ENCODE measurements at places on chromosomes 13 and 19.

DNA sequence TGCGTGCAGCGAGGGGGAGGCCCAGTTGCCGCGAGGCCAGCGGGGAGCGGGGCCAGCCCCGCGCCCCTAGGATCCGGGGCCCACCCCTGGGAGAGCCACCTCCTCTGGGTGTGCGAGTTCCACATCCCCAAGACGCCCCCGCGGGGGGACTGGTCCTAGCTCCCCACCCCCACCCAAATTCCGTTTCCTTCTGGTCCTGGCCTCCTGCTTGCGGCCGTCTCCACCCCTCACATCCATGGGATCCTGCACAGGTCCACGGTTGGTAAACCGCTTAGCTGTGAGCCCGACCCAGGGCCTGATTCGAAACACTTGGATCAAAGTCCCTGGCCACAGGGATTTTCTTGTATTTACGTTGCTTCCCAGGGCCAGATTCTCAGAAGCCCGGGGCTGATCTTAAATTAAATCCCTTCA is 324 bp upstream of the FBXO17 start:
- DNase-seq = no peak

DNA sequence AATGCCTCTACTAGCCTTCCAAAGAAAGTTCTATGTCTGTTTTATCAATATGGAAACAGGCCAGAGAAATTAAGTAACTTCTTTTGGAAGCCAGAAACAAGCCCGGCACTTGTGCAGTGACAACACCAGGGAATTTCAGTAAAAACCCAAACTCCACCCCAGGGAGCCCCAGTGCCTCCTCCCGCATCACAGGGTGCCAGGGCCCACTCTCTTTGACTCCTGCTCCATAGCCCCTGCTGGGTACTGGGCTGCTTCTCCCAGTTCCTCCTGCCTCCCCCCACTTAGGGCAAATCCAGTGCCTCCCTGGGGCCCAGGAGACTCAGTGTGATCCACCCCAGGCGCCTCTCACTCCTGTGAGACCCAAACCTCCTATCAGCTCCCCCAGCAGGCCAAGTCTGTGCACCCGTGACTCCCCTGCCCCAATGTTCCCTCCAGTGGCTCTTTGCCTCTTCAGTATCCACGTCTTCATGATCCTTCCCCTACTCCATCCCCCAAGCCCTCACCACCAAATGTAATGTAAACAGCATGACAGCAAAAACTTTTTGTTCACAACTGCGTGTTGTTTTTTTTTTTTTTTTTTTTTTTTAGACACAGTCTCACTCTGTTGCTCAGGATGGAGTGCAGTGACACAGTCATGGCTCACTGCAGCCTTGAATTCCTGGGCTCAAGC is 2.3 kb upstream of the FFAR3 start:
- DNase-seq = no peak

- no peak for DNase-seq
Observed at GRCh38 chr19:31548941-31549340, 199.7 kb upstream of the TSHZ3 start.

DNA sequence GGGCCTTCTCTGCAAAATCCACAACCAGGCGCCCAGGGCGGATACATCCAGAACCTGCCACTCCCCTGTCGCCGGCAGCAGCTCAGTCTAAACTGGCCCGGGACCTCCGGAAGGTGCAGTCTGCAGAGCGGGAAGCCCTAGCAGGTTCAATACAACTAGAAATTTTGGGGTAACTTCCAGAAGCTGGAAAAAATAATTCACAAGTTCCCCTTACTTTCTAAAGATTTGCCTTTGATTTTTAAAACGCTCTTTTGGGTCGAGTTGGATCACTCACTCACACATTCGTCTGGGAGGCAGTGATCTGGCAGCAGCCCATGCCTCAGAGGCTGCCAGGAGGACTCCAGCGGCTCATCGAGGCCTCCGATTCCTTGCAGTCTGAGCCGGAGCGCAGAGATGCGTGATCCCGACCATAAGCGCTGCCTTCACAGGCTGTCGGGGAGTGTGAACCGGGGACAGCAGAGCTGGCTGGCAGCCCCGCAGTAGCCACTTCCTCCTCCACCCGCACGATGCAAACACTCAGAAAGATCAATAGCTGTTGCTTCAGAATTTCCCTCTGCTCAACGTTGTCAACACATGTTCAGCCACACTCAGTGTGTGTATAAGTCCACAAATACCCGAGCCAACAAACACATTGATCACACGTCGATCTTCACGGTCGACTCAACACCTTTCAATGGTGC is 35.6 kb upstream of the ZNF507 start:
- DNase-seq = no peak

DNA sequence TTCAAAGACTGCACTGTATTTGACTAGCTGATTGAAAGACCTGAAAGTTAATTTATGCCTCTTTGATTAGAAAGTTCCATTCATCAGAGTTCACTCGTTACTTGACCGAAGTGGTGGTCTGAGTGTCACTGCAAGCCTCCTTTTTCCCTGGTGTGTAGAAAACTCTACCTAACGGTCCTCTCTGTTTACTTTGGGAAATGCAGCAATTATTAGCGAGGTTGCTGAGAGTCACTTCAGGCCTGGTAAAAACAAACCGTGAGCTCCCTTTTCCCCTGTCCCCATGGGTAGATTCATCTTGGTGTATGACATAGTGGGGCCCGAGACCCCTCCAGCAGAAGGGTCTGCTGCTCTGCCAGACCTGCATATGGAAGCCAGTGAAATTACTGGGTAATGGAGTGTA is 126.8 kb upstream of the RNF113B start:
- DNase-seq = no peak

DNA sequence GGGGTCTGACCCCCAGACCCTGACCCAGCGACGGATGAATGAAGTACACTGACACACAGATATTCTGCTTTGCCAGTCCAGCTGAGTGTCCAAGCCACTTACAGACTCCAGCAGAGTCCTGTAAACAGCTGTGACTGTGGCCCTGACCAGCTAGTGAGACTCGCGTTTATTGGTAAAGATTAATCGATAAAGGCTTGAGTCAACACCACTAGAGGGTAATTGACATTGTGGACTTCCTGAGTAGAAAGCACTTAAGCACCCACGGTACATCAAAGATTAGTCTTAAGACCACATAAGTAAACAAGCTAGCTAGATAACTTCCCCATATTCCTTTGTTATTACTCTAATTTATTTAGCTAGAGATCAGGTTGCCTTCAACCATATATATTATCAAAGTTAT is 146.0 kb downstream of the OXGR1 start:
- no peak for DNase-seq

- DNase-seq = no peak
Observed at GRCh38 chr13:20383058-20383457, 142.6 kb downstream of the CRYL1 start.
